ENCODE measurements at places on chromosomes 6 and 20.

DNA sequence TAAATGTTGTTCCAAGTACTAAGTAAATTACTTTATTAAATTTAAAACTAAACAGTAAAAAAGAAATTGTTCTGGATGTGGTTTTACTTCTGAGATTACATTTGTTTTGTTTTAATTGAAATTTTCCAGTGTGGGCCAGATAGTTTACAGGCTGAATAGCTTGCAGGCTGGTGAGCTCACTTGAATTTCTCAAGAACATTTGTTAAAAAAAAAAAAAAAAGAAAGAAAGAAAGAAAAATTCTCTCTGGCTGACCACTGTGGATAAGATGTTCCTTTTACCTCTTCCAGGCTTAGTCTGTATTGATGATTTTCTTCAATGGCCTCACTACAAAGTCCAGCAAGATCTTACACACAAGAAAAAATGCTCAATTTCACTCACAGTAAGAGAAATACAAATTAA is 85.4 kb downstream of the PLCG1 start:
- no peak for DNase-seq

DNA sequence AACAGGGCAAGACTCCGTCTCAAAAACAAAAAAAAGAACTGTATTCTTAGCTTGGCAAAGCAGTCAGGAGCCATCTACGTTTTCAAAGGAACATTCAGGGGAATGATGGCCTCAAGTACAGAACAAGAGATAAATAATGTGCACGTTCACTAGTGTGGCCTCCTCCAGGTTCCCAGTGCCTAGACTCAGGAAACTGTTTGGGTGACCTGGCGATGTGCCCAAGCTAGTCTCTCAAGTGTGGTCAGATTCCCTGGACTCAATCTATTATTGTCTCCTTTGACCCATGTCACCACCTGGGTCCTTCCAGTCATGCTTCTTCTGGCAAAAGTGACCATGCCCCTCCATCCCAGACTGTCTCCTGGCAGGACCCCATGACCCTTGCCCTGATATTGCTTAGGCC is 23.7 kb downstream of the TRAF3IP2 start:
- no peak for DNase-seq

- no peak for DNase-seq
Observed at GRCh38 chr6:77986380-77987034, 333.7 kb downstream of the MEI4 start.

DNA sequence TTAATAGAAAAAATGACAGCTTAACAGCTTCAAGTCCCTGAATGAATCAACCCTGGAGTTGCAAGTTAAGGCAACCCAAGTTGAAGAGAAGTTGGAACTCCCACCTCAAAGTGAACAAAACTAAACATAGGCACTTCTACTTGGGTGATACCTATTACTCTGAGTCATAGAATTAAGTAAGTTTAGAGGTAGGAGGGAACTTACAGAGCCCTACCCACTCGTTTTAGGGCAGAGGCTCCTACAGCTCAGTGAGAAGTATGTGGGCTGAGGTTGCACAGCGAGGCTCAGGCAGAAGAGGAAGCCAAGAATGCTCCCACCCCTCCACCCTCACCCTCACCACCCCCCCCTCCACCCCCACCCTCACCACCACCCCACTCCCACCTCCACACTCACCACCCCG is 42.2 kb downstream of the NFATC2 start:
- DNase-seq: no peak

GRCh38 chr6:166343150-166343487 is 774 bp upstream of the SFT2D1 start:
- DNase-seq: no peak

GRCh38 chr6:37530297-37530696 is 30.6 kb upstream of the CCDC167 start:
- DNase-seq: no peak

DNA sequence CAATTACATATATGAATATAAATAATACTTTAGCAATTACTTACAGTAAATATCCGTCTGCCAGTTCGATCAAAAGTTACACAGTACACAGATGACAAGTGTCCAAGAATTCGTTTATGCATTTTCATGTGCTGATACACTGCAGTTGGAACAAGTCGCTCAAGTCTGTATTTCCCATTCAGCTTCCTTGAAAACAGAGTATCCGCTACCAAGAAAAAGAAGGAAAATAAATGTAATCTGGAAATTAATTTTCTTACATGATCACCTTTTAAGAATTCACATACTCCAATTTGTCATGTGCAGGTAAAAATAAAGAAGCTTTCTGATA is 35.3 kb downstream of the PHIP start:
- peak; percentile 21 for DNase-seq

- no peak for DNase-seq
Observed at GRCh38 chr6:20810727-20811108, 276.5 kb downstream of the CDKAL1 start.

DNA sequence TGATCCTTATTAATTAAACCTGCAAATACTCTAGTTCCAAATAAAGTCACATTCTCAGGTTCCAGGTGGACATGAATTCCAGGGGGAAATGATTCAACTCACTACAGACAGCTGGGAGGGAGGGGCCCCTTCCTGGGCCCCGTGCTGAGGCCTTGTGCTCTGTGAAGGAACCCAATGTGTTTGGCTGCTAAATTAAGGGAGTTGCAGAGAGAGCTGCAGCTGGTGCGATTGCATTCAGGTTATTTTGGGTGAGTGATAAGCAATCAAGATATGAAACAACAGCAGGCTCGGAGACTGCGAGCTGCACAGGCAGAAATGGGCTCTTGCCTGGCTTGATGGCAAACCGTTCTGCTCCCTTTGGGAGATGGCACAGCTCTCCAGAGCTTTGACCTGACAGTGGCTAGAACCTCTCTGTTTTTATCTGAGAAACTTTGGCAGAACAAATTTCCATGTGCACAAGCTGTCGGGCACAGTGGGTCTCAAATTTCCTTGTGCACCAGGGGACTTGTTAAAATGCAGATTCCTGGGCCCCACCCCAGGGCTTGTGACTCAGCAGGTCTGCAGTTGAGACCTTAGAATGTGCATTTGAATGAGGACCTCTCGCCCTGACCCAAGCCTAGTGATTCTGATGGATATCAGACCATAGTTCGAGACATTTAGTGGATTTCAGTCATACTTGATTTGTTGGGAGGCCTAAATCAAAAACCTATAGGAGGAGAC is 9.8 kb downstream of the MAPK13 start:
- DNase-seq: no peak

- no peak for DNase-seq
Observed at GRCh38 chr6:70131528-70131927, 171.4 kb downstream of the COL9A1 start.

DNA sequence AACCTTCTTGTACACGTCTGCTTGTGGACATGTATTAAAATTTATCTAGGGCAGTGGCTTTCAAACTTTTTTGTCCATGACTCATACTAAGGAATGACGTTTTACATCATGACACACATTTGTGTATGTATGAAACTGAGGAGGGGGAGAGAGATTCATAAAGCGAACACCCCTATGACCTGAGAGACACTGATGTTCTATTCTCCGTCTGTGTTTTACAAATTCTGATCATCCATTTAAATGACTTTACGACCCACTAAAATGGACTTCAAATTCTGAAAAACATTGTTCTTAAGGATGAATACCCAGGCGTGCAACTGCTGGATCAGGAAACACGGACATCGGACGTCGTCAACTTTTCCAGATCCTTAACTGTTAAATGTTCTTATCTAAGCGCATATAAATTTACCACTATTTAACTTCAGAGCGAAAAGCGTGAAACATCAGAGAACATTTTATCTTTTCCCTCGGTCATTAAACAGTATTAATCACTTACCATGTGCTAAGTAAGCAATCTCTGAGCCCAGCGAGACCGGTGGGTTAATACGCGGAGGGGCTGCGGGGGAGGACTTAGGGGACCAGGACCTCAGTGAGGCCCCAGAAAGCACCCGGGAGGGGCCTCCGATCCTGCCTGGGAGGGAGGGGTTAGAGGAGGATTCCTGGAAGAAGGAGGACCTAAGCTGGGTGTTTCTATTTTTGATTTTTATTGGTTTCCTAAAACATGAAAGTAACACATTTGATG is 1.2 kb downstream of the PLAGL1 start:
- DNase-seq: no peak

- DNase-seq: no peak
Observed at GRCh38 chr6:12280458-12280857, 9.7 kb upstream of the EDN1 start.

DNA sequence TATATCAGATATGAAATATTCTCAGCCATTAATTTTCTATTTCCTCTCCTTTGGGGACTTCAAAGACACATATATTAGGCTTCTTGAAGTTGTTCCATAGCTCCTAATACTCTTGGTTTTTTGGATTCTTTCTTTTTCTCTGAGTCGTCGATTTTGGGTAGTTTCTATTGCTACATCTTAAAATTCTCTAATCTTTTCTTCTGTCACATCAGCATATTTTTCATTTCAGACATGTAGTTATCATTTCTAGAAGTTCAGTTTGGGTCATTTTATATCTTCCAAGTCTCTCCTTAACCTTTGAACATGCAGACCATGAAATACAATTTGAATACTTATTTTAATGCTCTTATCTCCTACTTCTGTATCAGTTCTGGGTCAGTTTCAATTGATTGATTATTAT is 38.9 kb upstream of the SCRT2 start:
- no peak for DNase-seq

GRCh38 chr20:53512076-53512475 is 81.6 kb downstream of the ZNF217 start:
- no peak for DNase-seq

DNA sequence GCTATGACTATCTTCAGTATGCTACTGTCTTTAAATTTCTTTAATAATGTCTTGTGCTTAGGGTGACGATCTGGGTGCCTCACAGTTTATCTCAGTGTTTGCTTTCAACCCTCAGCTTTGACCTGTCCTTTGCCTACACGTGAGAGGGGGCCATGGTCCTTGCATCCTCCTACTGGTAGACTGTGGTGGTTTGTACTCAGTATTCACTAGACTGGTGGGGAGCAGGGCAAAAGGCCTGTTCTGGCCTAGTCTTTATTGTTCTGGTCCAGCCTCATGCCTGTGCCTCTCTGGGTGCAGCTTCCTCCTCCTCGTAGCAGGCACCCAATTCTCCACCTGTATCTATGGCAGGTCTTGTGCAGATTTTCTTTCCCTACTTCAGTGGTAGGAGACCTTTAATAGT is 354.9 kb downstream of the CD109 start:
- no peak for DNase-seq

GRCh38 chr6:88588938-88589337 is 374.5 kb downstream of the RNGTT start:
- no peak for DNase-seq

DNA sequence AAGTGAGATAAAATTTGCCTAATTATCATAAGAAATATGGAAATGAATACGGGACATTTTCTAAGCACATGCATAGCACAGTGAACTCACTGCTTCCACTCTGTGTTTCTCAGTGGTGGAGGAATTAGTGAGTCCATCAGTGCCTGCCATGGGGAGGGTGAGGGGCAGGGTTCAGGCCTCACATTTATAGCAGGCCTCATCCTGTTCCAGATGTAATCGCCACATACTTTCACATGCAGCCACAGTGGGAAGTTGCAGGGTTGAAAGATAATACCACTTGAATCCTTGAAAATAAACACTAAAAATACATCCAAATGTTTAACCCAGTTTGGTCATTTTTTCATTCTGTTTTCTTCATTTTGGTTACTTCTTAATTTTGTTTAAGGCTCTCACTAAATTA is 29.9 kb upstream of the ANKEF1 start:
- no peak for DNase-seq

- no peak for DNase-seq
Observed at GRCh38 chr6:128179876-128180438, 279.1 kb upstream of the THEMIS start.

DNA sequence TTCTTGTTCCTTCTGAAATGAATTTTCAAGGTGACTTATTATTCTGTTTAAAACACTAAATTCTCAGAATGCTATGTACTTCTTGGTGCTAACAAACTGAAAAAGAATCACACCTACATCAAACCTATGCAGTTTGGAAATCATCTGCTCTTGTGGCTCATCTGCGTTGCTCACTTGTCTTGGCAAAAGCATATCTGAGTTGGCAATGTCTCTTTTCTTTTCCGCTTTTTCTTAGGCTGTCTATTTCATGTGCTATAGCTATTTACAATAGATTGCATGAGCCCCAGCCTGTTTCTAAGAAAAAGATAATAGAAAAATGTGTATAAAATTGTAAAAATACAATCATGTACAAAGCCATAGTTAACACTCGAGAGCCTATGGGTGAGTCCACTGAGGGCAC is 348.9 kb upstream of the AGPAT4 start:
- no peak for DNase-seq

DNA sequence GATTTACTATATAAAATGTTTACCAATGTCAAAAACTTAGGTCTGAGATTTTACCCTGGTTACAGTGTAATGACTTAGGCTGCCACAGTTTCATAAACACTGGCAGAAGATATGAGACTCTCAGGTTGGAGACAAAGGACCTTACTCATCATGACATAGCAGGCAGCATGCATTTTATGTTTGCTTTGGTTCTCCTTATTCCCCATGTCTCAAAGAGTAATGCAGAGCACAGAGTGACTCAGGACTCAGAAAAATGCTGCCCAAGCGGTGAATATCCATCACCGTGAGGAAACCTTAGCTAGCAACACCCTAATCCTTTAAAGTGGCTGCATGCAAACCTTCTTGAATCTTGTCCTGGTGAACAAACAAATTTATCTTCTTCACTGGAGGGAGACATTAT is 112.1 kb upstream of the EYS start:
- no peak for DNase-seq

- DNase-seq: peak; percentile 82
Observed at GRCh38 chr20:38460040-38460623, 12.5 kb upstream of the RALGAPB start.

GRCh38 chr6:139099984-139100383 is 34.9 kb upstream of the HECA start:
- DNase-seq: peak; percentile 23
